ENCODE measurements at places on chromosomes 6 and 20.

DNA sequence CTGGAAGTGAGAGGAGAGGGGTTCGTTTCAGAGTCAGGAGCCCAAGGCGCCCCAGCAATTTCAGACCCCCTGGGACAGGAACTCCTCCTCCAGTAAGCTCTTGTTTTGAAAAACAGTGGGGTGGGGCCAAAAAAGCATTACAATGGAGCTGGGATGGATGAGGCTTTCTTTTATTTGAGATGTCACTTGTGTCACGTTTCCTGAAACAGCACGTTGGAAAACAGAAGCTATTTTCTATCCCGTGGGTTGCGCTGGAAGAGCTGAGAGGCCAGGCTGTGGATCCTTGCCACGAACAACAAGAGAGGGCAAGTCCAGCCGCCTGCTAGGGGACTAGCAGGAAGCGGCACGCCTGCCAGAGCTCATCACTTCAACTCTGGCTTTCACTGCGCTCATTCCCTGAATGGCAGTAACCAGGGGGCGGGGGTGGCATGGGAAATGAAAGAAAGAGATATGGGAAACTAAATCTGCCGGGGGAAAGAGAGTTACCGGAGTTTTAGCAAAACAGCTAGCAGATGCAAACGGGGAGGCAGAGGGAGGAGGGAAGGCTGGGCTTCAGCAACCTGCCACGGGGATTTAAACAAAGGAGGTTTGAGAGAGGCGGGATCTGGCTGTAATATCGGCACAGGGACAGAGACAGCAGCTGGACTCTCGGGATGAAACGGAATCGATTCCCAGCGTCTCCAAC is 34.6 kb downstream of the GCNT2 start:
- no peak for DNase-seq

- DNase-seq = no peak
Observed at GRCh38 chr20:55561259-55561658, 444.1 kb downstream of the CBLN4 start.

DNA sequence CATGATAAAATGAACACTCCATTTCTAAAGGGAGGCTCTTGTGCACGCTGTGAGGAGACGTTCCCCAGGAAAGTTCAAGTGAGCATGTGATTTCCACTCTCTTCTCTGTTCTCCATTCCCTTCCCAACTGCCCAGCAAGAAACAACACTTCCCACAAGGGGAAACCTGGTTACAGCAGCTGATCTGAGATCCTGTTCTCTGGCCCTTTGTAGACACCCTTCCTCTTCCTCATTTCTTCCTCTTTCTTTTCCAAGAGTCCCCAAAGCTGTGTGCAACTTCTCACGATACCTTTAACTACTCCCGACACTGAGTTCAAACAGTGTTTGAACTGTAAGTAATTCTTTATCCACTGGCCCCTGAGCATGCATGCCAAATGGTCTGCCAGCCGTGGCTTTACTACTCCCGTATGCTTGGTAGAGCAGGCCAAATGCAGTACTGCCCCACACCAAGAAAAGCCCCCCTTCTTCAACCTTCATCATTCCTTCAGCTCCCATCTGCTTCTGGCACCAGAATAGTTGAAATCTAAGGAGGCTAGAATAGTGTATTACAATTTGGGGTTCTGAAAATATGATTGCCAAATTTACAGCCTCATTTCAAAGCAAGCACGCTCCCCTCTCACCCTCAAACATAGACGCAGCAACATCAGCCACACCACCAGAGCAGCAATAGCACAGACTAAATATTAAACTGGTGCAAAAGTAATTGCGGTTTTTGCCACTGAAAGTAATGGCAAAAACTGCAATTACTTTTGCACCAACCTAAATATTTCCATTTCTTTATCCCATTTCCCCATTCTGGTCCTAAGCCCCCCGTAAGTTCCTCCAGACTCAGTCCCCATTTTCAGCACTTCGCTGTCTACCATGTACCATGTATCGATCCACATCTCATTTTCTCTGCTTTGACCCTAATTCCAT is 4.3 kb downstream of the HLA-DMB start:
- no peak for DNase-seq

- DNase-seq = no peak
Observed at GRCh38 chr6:137015943-137016342, 28.8 kb downstream of the IL20RA start.
